ENCODE measurements at places on chromosomes 4 and X.

DNA sequence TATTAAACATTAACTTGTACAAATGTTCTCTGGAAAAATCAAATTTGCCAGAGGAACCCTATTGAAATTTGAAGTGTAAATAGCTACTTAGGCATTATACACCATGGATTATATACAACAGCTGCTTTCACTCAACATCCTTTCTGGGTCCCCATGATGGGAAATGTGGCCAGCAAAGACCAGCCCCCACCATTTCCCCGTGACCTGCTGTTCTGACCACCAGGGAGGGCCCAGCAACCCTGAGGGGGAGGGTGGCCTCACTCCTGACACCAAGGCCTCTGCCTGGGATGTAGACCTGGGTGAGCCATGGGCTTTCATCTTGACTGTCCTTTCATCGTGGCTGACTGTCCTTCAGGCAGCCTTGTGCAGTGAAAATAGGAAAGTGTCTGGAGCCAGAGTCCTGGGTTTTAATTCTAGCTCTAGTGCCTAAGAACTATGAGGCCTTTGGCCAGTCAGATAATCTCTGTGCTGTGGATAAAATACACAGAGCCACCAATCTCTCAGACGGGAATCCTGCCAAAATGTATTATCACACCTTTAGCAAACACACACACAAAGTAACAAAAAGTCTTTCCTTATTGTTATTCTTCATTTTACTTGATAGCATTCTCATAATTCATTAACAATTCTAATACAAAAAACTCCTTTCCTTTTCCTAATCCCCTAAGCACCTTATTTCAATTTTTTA lies 45.1 kb downstream of the NR3C2 start:
- DNase-seq = no peak

- DNase-seq = no peak
Observed at GRCh38 chr4:166284221-166284620, 411.2 kb downstream of the TLL1 start.

GRCh38 chrX:34140816-34141215 lies 8.7 kb upstream of the FAM47A start:
- no peak for DNase-seq

DNA sequence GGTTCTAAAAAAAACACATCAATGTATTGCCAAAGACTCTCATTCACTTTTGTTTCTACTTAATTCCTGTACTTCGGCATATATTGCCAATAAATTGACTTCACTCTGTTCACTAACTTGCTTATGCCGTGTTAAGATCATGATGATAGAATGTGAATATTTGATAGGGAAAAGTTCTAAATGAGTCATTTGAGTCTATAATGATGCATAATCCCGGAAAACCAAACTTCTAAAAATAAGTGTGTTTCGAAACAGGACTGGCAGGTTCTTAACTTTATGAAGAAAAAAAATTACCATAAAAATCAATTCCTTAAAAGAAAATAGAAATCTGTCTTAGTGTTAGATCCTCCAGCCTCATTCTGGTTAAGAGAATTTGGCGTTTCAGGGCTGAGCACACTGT lies 387.5 kb upstream of the FTHL17 start:
- DNase-seq = no peak

GRCh38 chrX:103792916-103793544 lies 16.4 kb downstream of the PLP1 start:
- no peak for DNase-seq

- DNase-seq = no peak
Observed at GRCh38 chrX:95539041-95539440, 1145.6 kb upstream of the DIAPH2 start.
